ENCODE measurements at places on chromosomes 7 and 10.

DNA sequence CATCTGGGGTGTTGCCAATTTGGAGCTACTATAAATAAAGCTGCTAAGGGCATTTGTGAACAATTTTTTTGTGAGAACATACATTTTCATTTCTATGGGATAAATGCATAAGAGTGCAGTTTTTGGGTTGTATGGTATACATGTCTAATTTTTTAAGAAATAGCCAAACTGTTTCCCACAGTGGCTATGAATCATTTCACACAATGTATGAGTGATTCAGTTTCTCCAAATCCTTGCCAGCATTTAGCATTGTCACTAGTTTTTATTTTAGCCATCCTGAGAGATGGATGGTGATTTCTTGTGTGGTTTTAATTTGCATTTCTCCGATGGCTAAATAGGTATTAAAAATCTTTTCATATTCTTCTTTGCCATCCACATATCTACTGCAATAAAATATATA is 105.3 kb downstream of the AMPH start:
- DNase-seq: no peak

DNA sequence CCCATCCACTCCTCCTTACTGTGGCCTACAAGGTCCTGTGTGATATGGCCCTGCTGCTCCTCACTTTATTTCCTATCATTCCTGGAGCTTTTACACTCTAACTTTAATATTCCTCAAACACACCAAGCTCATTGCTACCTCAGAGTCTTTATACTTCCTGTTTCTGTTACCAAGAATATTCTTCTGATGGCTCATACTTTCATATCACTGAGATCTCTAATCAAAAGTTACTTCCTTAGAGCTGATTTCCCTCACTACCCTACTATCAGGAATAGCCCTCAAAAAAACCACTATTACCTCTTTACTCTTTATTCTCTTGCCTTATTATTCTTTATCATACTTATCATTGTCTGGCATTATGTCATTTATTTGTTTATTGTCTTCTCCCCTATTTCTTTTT is 5.8 kb upstream of the PPP3CB start:
- DNase-seq: no peak

GRCh38 chr7:38025815-38026214 is 105.4 kb downstream of the EPDR1 start:
- DNase-seq: no peak

- DNase-seq: no peak
Observed at GRCh38 chr7:159197066-159197975, 52.7 kb upstream of the VIPR2 start.
